ENCODE measurements at places on chromosomes 5 and 9.

DNA sequence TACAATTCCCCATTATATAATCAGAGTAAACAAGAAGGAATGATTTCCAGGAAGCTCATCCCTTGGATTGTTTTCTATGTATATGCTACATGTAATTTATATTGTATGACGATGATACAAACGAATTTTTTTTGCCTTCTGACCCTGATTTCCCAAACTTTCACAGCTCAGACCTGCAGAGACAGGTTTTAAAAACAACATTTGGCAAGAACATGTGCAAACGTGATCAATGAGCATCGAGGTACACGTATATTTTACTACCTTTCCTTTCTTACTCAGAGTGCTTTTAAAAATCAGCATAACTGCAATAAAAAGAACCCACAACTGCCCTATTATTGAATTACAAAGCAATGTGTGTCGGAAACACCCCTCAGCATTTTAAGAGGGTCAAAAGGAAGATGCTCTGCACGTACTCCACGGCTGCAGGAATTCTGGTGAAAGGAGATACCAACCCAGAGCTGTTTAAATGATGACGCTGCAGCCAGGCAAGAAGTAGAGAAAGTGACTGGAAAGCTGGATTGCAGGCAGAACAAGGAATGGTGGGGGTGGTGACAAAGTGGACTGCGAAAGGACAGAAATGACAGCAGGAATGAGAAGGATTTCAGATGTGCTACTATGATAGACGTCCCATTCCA is 533.5 kb downstream of the RAB3C start:
- DNase-seq, result no peak

- no peak for DNase-seq
Measured at GRCh38 chr5:150347451-150347850, 10.0 kb upstream of the TCOF1 start.

DNA sequence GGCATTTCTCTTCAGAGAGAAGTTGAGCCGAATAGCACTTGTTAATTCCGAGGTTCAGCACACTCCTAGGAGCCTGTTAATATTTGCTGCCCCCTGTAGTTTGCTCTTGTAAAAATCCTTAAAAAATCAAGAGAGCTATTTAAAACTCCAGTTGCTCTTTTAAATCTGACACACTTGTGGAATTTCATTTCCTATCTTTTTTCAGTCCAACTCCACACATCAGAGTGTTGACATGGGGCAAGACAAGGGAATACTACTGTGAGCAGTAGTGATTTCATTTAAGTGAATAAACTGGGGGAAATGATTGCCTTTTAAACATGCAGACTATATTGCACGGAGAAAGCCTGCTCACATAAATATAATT is 1096.3 kb upstream of the DMAC1 start:
- peak; percentile 28 for DNase-seq

DNA sequence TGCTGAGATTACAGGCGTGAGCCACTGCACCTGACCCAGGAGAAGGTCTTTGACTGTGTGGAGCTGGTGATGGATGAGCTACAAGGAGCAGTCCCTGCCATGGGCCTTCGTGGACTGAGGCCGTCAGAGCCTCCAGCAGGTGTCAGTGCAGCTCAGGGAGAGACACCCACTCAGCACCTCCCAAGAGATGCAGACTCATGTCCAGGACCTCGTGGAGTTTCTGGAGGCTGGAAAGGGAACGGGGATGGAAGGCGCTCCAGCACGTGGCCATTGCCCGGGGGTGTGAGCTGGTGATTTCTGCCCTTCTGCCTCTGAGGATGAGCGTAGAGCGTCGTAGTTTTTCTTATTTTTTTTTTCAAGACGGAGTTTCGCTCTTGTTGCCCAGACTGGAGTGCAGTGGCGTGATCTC is 9.5 kb downstream of the TOR4A start:
- DNase-seq, result no peak

GRCh38 chr5:17343675-17344074 is 126.2 kb downstream of the BASP1 start:
- no peak for DNase-seq

GRCh38 chr5:76757049-76757448 is 41.1 kb downstream of the F2R start:
- DNase-seq, result no peak

- DNase-seq, result no peak
Measured at GRCh38 chr5:94893412-94894135, 275.1 kb downstream of the SLF1 start.

GRCh38 chr5:31730139-31730538 is 91.2 kb downstream of the PDZD2 start:
- DNase-seq, result no peak

GRCh38 chr9:124626276-124626675 is 119.1 kb upstream of the NR5A1 start:
- no peak for DNase-seq

- no peak for DNase-seq
Measured at GRCh38 chr5:43780586-43780985, 177.6 kb downstream of the NNT start.

DNA sequence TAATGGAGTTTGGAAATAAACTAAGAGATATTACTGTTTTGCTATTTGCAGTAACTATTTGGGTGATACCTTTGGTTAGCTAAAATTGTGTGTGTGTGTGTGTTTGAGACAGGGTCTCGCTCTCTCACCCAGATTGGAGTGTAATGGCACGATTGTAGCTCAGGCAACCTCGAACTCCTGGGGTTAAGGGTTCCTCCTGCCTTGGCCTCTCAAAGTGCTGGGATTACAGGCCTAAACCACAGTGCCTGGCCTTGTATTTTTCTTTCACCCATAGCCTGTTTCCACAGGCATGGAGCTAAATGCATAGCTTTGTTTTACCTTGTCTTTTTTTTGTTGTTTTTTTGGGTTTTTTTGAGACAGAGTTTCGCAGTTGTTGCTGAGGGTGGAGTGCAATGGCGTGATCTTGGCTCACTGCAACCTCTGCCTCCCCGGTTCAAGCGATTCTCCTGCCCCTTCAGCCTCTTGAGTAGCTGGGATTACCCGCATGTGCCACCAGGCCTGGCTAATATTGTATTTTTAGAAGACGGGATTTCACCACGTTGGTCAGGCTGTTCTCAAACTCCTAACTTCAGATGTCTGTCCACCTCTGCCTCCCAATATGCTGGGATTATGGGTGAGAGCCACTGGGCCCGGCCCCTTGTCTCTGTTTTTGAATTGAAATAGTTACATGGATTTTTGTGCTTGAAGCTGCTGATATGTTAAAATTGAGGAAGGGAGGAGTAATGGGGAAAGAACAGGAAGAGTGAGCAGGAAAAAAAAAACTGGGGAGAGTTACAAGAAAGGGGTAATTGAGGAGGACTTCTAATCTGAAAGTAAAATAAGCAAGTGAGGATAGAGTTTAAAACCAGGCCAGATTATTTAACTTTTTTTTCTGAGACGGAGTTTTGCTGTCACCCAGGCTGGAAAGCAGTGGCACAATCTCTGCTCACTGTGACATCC is 5.7 kb downstream of the GPBP1 start:
- no peak for DNase-seq

- no peak for DNase-seq
Measured at GRCh38 chr5:59460368-59461153, 433.0 kb downstream of the PDE4D start.

GRCh38 chr5:8517456-8517855 is 648.5 kb downstream of the MTRR start:
- DNase-seq, result no peak

DNA sequence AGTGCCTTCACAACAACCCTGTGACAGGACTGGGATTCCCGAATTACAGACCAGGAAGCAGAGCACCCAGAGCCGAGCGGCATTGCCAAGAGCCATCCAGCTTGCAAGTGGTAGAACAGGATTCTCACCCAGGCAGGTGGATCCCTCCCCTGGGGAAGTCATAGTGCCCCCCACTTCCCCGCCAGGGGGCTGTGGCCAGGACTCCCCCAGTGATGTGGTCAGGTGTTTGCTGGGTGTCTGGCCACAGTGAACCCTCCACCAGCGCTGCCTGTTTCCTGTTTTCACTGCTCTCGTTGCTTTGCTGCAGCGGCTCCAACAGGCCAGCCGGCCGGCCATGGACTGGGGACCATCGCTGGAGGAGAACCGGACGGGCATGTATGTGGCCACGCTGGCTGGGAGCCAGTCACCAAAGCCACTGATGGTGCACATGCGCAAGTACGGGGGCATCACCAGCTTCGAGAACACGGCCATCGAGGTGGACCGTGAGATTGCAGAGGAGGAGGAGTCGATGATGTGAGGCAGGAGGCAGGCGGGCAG is 19.3 kb downstream of the SLC6A7 start:
- DNase-seq, result no peak

DNA sequence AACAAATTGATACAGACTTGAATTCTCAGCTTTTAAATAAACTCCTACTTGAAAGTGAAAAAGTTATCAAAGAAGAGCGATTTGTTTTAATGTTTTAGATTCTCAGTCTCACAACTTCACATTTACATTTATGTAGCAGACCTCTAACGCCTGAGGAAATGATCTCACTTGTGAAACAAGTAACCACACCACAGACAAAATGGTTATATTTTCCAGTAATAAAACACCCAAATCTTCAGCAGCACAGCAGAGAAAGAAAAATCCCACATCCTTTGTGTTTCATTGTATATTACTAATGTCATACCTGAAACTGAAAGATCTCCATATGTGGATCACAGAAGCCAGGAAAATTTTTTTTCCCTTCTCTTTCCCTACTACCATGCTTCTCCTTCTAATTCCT is 29.8 kb upstream of the GZMA start:
- DNase-seq, result no peak

- no peak for DNase-seq
Measured at GRCh38 chr5:72160329-72160728, 53.1 kb downstream of the MAP1B start.
